T-helper 1 cell treated with Interleukin-12 subunit alpha and Interleukin-12 subunit beta and Interleukin-4 antibody, amounts not matched to agents 30 ng/mL and 1 ng/mL, for 36 hours (primary cell): ENCODE measurements at places on chromosomes 3 and 15. TPM values are rescaled to one million over a fixed set of nuclear protein-coding genes. Genes with fewer than 3 reads are reported as not detected.

LYZL4 gene
- total RNA-seq, result not detected in 2 replicates

RTF1 gene
- 39.8 and 43.9 TPM in 2 replicates for total RNA-seq

B3GNT5 gene
- total RNA-seq, result 2.0 and 2.5 TPM in 2 replicates

SMCO1 gene
- not detected in 2 replicates for total RNA-seq

EIF4E3 gene
- 61.6 and 64.2 TPM in 2 replicates for total RNA-seq

VPS8 gene
- total RNA-seq, result 82.6 and 87.1 TPM in 2 replicates

XCR1 gene
- 0.05 TPM in 2 replicates for total RNA-seq

SST gene
- not detected in 2 replicates for total RNA-seq

VEPH1 gene
- total RNA-seq, result not detected in 2 replicates

GOLGA6B gene
- total RNA-seq, result not detected in 2 replicates

MUC13 gene
- not detected in 2 replicates for total RNA-seq

NTRK3 gene
- 0.37 and 0.51 TPM in 2 replicates for total RNA-seq

ATP2C1 gene
- 64.9 and 68.7 TPM in 2 replicates for total RNA-seq

TGM4 gene
- total RNA-seq, result not detected in 2 replicates

SSUH2 gene
- 0.07 TPM in 1 of 2 replicates, not detected in the other for total RNA-seq

SFMBT1 gene
- total RNA-seq, result 34.2 and 34.9 TPM in 2 replicates

HESX1 gene
- total RNA-seq, result 0.22 TPM in 1 of 2 replicates, not detected in the other

C3orf52 gene
- total RNA-seq, result 10.1 and 11.0 TPM in 2 replicates

ARGFX gene
- not detected in 2 replicates for total RNA-seq

C3orf49 gene
- not detected in 2 replicates for total RNA-seq

CD96 gene
- 287 and 303 TPM in 2 replicates for total RNA-seq

SERP1 gene
- total RNA-seq, result 81.8 and 88.2 TPM in 2 replicates

CPA3 gene
- total RNA-seq, result not detected in 2 replicates

SPESP1 gene
- total RNA-seq, result 0.56 and 1.5 TPM in 2 replicates

INKA1 gene
- 0.27 and 0.73 TPM in 2 replicates for total RNA-seq

NSUN3 gene
- total RNA-seq, result 16.4 and 20.8 TPM in 2 replicates

NR1I2 gene
- total RNA-seq, result not detected in 2 replicates

CPNE9 gene
- 0.22 and 0.59 TPM in 2 replicates for total RNA-seq

EPHA6 gene
- not detected in 2 replicates for total RNA-seq

MGLL gene
- total RNA-seq, result 1.4 and 1.9 TPM in 2 replicates

THUMPD3 gene
- 40.8 and 49.4 TPM in 2 replicates for total RNA-seq

ACSBG1 gene
- not detected in 2 replicates for total RNA-seq

LMAN1L gene
- 3.7 and 3.8 TPM in 2 replicates for total RNA-seq

ANKRD63 gene
- not detected in 2 replicates for total RNA-seq

SLCO2A1 gene
- total RNA-seq, result not detected in 2 replicates

TMEM207 gene
- total RNA-seq, result not detected in 2 replicates

CDCP1 gene
- total RNA-seq, result 2.1 and 2.7 TPM in 2 replicates
